ENCODE measurements at places on chromosomes 3 and 15.

GRCh38 chr15:39554746-39555387 is 26.0 kb upstream of the THBS1 start:
- no peak for DNase-seq

DNA sequence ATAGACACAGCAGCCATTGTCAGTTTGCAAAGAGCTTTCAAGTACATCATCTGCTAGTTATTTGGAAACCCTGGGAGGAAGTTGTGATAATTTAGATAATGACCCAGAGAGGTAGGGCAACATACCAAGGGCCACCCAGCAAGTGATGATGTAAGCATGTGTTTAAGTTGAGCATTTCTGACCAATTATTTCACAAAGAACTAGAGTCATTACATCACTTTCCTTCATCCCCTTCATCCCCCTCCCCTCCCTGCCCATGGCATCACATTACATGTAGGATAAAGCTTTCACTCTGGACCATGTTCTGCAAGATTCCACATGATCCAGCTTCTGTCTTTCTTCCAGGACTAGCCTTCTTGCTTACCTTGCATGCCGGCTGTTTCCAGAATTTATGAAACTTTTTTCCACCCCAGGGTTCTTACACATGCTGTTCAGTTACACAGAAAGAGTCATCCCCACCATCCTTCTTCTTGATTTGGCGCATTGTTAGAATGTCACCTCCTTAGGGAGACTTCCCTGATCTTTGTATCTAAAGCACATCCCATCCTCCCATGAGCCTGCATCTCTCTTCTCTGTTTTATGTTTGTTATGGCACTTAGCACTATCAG is 71.3 kb downstream of the PTPRG start:
- no peak for DNase-seq

- no peak for DNase-seq
Observed at GRCh38 chr15:79093352-79093935, 2.9 kb upstream of the RASGRF1 start.

DNA sequence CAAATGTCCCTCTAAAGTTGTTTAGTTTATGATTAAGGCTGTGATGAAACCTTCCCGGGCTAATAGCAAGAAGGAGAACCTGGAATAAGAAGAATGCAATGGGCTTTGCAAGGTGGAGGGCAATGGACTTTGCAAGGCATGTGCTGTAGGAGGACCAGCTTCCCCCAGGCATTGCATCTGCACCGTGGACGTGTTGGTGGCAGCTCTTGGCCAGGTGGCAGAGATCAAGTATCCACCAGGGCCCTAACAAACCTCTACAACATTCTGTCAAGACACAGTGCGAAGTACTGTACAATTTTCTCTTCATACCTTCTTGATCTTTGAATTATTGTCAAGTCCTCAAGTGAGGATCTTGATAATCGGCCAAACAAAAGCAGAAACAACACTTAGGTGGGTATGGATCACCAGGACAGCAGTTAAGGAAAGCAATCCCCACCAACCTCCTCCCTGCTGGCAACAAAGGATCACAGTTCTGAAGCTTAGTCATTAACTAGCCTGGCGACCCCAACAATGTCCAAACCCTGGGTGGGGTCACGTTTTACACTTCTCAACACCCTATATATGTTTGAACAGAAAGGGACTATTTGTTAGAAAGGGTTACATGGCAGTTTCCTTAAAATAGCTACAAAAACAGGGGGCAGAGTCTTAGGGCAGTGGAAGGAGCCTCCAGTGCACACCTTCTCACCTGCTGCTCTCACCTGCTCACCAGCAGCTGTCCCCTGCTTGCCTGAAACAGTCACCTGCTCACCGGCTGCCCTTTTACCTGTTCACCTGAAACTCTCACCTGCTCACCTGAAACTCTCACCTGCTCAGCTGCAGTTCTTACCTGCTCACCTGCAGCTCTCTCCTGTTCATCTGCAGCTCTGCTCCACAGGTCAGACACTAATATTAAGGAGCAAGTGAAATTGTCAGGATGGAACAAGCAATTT is 137.9 kb upstream of the LIPC start:
- no peak for DNase-seq

GRCh38 chr3:147418808-147419701 is 9.9 kb downstream of the ZIC1 start:
- DNase-seq, result no peak

- no peak for DNase-seq
Observed at GRCh38 chr3:145058483-145058882, 1086.9 kb downstream of the DIPK2A start.

GRCh38 chr15:90642464-90643300 is 74.5 kb upstream of the BLM start:
- DNase-seq, result no peak

- DNase-seq, result no peak
Observed at GRCh38 chr3:131361464-131362421, 19.8 kb upstream of the NUDT16 start.

Measured in NCI-H2171 (cell line).